ENCODE measurements at places on chromosomes 13 and 19.

GRCh38 chr19:36916991-36917390 lies 859 bp downstream of the ZNF568 start:
- peak; percentile 22 for DNase-seq

DNA sequence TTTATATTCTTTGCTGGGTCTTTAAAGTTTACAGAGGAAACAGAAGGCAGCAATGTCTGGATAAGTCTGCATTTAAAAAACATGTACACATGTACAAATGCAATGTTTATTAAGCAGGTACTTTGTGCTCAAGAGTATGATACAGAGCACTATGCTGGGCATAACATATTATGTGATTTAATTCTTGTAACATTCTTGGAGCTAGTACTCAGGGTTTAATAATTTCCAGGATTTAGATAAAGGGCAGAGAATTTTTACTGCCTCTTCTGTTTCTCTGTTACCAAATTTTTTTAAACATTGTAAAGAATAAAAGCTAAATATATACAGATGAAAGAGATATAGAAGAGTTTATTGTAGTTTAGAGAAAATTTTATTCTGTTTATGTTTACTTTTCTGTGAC lies 152.7 kb downstream of the ZNF737 start:
- DNase-seq, result no peak

DNA sequence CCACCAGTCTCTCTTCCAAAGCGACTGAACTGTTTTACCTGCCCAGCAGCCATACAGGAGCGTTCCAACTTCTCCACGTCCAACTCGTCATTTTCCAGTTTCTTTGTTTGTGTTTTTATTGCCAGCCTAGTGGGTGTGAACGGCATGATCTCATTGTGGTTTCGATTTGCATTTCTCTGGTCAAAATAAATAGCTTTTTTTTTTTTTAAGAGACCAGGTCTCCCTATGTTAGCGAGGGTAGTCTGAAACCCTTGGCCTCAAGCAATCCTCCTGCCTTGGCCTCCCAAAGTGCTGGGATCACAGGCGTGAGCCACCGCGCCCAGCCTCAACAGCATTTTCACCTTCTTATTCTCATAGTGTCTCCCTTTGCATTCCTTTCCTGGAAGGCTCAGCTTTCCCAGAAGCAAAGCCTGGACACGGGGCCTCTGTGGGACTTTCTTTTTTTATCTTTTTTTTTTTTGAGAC lies 4.2 kb upstream of the JSRP1 start:
- DNase-seq, result no peak

- DNase-seq, result no peak
Measured at GRCh38 chr19:30349131-30349730, 23.0 kb upstream of the ZNF536 start.

GRCh38 chr13:112098699-112099098 lies 31.8 kb downstream of the SOX1 start:
- DNase-seq, result no peak

- no peak for DNase-seq
Measured at GRCh38 chr19:35207391-35207871, 21.1 kb downstream of the FAM187B start.
